ENCODE measurements at places on chromosomes 7 and 10.

DNA sequence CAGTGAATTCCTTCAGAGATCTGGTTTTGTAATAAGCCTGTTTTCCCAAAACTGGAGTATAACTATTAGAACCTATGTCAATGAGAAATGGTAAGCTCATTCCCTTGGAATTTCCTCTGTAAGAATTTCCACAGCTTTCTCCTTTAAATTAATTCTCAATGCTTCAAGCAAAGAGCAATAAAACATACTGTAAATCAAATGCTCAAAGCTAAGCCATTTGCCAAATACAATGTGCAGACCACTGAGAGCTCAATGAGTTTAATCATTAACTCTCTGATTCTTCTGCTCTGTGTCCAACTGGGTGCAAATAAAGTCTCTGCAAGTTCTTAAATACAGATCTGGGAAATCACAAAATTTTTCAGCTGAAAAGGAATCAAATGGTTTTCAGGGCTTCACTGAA is 227.6 kb upstream of the IMMP2L start:
- no peak for DNase-seq

DNA sequence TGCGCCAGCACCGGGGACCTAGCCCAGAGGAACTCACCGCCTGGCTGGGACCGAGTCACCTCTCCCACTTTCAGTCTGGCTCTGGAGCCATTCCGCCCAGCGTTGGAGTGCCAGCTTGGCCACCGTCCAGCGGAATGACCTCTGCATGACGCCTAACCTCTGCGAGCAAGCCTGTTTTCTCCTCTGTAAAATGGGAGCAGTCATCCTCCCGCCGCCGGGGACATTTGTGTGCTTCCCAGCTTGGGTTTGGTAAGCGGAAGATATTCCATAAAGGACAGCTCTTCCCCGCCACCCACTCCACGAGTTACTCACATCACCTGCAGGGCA is 1.3 kb upstream of the ZCCHC24 start:
- no peak for DNase-seq

DNA sequence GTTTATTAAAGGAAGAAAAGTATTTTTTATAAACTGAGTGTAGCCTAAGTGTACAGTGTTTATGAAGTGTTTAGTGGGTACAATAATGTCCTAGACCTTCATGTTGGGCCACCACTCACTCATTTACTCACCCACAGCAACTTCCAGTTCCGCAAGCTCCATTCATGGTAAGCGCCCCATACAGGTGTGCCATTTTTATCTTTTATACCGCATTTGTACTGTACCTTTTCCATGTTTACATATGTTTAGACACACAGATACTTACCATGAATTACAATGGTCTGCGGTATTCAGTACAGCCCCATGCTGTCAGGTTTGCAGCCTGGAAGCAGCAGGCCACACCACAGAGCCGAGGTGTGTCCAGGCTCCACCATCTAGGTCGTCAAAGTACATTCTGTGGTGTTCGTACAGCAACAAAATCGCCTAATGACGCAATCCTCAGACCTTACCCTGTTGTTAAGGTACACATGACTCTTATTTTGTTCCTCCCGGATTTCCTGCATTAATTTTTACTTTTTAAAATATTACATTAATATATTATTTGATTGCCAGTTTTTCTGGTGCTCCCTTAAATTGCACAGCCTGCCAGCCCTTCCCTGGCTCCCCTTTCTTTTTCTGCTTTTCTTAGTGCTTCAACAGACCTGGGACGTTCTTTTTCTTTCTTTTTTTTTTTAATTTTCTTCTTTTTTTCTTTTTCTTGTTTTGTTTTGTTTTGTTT is 881 bp upstream of the SSBP1 start:
- DNase-seq, result peak; percentile 6

DNA sequence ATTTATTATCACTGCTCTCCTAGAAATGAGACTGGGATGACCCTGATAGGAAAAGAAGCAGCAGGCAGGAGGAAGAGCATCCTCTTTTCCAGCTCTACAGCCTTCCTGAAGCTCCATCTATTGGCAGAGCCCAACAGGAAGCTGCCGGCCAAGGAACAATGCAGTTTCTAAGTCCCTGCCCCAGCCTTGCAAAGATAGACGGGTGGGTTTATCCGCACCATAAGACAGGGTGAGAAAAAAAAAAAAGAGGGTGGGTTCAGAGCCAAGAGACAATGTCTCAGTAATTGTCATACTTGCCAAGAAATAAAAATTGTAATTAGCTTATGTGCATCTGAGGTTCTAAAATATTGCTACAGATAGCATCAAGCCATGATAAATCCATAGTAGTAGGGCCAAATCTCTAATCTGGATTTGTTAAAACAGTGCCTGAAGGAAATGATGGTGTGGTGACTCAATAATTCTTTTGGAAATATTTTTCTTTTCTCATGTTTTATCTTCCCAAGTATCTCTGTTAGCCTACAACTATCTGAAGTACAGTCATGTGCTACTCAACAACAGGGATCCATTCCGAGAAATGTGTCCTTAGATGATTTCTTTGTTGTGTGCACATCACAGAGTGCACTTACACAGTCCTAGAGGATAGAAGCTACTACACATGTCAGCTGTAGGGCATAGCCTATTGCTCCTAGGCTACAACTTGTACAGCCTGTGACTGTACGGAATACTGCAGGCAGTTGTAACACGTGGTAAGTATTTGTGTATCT is 242.9 kb upstream of the CXCL12 start:
- no peak for DNase-seq
